Foreskin fibroblast (primary cell): ENCODE measurements at places on chromosomes 6 and 20.
A peak's percentile ranks its signal among the peaks of the same experiment; 100 is the strongest.

DNA sequence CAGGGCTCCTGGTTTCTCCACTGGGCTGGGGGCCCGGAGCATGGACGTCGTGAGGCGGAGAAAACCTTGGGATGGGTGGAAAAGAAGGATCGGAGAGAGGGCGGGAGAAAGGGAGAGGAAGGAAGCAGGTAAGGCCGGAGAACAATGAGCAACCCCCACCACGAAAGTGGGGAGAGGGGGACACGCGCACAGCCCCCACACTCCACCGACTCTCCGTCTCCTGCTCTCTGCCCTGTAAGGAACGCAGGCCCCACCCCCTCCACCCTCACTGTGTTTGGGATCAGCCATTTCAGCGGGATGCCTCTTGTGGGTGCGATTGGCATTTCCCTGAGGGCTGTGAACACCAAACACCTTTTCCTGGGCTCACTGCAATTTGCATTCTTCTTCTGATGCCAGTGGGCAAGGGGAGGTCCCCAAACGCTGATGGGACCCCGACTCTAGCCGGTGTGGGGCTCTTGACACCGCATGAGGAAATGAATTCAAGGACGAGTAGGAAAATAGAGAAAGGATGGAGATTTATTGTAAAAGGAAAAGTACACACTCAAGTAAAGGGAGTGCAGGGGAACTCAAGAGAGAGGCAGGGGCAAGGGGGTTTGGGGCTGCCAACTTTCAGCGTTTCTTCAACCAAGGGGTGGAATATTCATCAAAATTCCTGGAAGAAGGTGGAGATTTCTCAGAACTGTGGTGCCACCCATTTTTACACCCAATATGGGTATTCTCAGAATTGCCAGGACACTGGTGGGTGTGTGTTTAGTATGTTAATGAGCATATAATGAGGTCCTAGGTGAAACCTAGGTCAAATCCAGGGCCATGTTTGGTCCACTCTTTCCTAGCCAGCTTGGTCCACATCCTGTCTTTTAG lies 13.1 kb upstream of the RAET1L start:
- no peak for DNase-seq

DNA sequence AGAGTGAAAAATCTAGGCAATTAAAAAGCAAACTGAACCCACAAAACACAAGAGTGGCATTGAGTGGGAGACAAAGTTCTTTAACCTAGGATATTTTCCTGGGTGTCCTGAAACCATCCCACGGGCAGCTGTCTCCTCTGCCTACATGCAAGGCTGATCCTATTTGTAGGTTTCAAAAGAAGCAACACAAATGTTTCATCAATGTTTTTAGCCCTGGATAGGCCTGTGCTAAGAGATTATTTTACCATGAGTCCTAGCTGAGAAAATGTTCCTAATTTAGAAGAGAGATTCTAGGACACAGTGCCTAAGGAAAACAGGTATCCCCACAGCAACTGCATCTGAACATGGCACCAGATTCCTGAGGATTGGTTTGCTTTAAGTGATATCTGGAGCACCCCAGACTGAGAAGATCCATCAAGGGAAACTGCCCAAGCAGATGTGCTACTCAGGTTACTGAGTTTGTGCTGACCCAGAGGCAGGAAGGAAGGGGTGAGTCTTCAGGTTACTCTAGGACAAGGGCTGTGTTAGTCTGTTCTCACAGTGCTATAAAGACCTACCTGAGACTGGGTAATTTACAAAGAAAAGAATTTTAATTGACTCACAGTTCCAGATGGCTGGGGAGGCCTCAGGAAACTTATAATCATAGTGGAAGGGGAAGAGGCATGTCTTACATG lies 111.6 kb upstream of the UST start:
- DNase-seq, result no peak

DNA sequence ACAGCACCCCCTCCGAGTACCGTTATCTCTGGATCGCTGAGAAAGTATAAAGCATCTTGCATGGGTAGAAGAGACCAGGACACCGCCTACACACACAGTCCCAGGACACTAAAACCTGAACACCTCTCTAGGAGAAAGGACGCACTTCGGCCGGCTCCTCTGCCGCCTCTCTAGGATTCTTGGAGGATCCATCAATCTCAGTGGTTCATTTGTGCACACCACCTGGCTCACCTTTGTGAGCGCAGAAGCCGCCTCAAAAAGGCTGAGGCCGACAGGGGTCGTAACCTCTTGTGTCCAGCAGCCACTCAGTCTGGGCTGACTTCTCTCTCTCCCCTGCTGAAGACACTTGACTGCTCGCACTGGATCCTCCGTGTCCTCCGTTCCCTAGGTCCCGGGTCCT lies 13.5 kb downstream of the ZSCAN23 start:
- no peak for DNase-seq

GRCh38 chr6:107488875-107489635 lies 862 bp upstream of the SOBP start:
- peak; percentile 14 for DNase-seq

- no peak for DNase-seq
Observed at GRCh38 chr6:136964398-136964797, 42.3 kb downstream of the SLC35D3 start.

- DNase-seq, result no peak
Observed at GRCh38 chr20:21279706-21280521, 23.2 kb upstream of the XRN2 start.

GRCh38 chr20:8530022-8530421 lies 398.0 kb downstream of the PLCB1 start:
- peak; percentile 17 for DNase-seq

GRCh38 chr6:126672649-126673048 lies 332.7 kb downstream of the CENPW start:
- peak; percentile 8 for DNase-seq

DNA sequence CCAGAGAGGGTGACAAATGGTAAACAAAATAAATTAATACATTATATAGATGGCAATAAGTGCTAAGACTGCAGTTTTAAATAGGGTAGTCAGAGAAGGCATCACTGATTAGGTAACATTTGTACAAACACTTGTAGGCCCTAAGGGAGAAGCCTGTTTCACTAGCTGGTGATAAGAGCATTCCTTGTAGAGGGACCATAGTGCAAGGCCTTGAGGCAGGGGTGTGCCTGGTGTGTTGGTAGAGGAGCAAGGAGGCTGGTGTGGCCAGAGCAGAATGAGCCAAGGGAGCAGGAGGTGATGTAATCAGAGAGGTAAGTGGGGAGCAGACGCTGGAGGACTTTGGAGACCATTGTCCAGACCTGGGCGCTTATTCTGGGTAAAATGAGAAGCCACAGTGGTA lies 70.7 kb downstream of the ANKRD6 start:
- no peak for DNase-seq

DNA sequence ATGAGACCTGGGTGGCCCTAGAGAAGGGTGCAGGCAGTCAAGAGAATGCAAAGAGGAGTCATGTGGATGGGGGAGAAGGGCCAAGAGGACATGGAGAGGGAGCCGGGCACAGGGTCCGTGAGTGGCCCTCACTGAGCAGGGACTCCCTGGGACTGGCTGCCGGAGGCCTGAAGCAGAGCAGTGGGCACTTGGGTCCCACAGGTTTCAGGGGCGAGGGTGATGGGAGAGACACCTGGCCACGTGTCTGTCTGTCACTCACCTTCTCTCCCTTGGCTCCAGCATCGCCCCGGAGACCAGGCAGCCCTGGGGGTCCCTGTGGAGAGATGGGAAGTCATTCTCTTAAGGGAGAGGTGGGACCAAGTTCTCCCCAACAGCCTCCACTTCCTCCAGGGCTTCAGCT lies 25.5 kb downstream of the COL11A2 start:
- no peak for DNase-seq

GRCh38 chr20:50286174-50286511 lies 95.5 kb downstream of the CEBPB start:
- no peak for DNase-seq

DNA sequence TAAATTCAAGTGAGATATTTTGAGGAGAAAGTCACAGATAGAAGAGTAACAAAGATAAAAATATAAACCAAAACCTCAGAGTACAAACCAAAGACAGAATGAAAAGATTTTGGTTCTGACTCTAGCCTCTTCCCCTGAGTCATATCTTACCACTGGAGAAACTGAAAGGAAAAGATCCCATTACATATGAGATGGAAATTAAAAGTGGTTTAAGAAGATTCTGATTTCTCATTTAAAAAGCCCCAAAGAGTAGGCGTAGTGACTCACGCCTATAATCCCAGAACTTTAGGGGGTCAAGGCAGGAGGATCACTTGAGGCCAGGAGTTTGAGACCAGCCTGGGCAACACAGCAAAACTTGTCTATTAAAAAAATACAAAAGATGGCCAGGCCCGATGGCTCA lies 30.6 kb downstream of the SPINT4 start:
- DNase-seq, result no peak

GRCh38 chr20:15440049-15440820 lies 1102.8 kb upstream of the FLRT3 start:
- DNase-seq, result no peak

DNA sequence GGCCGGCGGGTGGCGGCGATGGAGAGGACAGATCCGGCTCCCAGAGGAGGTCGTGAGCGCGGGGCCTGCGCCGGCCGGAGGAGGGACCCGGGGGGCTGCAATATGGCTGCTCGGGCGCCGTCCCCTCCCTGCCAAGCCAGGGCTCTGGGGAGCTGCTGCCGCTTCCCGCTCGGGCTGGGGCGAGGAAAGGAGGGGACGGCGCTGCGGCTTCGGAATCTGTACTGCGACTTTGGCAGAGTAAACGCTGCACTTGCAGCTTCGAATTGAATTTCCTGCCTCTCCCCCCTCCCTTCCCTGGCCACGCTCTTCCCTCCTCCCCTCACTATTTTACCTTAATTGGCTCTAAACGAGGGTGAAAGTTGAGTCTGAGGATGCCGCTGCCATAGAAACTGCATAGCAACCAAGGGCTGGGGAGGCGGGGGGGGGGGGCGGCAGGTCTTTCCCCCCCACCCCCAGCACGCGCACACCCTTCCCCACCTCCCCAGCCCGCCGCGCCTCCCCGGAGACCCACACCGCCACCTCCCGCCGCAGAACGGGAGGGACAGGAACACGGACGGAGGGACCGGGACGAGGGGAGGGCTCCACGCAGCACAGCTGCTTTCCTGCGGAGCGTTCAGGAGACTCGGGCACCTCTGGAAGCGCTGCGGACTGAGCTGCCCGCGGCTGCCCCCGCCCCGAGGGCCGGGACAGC lies 93.9 kb downstream of the RNASET2 start:
- peak; percentile 4 for DNase-seq

DNA sequence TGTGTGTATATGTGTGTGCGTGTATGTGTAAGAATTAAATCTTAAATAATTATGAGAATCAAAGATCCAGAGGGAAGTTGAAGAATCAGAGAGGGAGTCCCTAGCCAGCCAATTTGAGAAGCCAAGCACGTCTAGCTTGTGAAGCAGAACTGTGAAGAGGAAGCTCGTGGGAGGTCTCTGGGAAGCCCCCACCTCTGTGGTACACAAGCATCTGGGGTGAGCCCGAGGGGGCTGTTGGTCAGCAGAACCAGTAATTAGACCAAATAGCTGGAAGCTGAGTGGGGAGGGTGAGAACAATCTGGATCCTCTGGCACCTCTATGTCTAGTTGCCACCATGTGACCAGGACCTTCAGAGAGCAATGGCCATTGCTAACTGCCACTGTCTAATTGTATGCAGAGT lies 310.0 kb upstream of the PRND start:
- DNase-seq, result no peak

- peak; percentile 98 for DNase-seq
Observed at GRCh38 chr6:43369174-43370002, at the start of gene ZNF318. ZNF318 (minus strand) TSS chr6:43369647; CDS start chr6:43369365, 282 bp downstream.

GRCh38 chr6:52543729-52544601 lies 32.9 kb downstream of the TRAM2 start:
- peak; percentile 76 for DNase-seq

DNA sequence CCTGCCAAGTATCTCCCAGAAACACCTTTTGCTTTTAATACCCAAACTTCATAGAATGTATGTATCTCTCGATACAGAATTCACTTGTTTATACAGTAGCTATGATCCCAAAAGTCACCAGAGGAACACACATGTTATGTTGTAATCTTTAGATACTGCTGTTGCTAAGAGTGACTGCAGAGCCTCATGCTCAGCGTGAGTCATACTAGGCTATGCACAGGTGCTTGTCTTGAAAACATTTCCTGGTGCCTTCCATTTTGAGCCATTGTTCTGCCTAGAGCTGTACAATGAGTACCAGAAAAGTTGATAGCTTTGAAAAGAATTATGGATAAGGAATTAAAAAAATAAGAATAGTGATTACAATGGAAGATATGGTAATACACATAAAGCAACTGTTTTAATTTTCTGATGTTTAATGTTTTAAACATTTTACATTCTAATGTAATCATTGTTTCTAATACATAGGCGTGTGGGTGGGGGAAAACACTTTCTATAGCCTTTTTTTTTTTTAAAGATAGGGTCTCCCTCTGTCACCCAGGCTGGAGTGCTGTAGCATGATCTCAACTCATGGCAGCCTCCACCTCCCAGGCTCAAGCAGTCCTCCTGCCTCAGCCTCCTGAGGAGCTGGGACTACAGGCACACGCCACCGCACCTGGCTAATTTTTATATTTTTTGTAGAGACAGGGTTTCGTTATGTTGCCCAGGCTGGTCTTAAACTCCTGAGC lies 79.4 kb downstream of the CD24 start:
- peak; percentile 17 for DNase-seq

DNA sequence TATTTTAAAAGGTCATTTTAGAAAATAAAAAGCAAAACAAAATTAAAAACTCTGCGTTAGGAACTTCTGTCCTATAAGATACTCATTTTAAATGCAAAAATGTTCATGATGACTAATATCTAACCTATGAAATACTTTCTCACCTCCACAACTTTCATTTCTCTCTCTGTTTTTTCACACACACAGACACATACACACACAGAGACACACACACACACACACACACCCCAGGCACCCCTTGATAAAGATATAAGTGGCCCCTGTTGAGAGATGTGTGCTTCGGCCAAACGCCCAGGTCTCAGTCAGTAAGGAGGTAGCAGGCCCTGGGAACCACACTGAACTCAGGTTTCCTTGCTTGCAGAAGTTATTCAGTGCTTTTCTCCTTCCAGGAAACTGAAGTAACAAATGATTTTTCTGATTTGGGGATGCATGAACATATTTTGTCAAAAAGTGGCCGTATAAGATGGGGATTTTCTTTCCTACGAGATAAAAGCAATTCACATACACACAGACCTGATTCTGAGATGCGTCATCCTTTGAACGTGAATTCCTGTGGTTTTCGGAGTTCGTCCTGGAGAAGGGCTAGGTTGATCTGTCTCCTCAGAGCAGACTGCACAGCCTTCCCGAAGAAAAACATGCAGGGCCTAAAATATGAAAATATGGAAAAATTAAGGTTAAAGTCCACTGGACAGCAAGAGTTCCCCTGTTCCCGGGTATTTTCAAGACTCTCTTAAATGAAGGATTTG lies 306.8 kb upstream of the FOXQ1 start:
- no peak for DNase-seq

DNA sequence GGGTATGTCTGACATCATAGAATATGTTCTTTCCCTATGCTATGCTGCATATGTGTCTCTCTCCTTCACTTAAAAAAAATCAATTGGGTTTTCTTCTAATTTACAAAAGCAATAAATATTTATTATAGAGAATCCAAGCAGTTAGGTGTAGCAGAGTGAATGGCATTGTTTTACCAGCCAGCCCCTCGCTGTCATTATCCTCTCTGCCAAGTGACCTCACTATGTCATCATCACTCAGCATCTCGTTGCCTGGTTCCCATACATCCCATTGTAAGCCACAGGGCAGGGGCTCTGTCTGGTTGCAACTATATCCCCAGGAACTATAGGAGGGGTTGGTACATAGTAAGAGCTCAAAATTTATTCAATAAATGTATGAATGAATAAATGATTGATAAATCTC lies 31.3 kb downstream of the KIAA0319 start:
- no peak for DNase-seq

- no peak for DNase-seq
Observed at GRCh38 chr6:119562168-119562567, 212.6 kb upstream of the MAN1A1 start.
